Testis (tissue), 5 donors: ENCODE measurements at places on chromosomes 6 and 20. TPM values are rescaled to one million over a fixed set of nuclear protein-coding genes. Genes with fewer than 3 reads are reported as not detected.
A peak's percentile ranks its signal among the peaks of the same experiment; 100 is the strongest.

DNA sequence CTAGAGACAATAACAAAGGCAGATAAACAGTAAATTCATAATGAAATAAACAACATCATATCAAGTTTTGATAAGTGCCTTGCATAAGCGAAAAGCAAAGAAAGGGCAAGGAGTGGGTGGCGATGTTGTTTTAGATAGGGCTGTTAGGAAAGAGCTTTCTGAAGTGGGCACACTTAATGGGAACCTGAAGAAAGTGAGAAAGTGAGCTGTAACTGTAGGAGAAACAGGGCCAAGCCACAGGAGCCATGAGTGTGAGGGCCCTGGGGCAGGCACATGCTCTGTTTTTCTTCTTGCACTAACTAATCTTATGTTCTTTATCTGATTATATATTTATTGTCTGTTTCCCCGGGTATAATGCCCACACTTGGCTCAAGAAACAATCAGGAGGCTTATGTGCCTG lies 193.4 kb upstream of the SUPT3H start:
- H3K36me3 ChIP-seq, result no peaks in the 10 kb centered on the region
- H3K4me1 ChIP-seq, result no peaks in the 10 kb centered on the region

GRCh38 chr20:13670160-13670559 lies 31.4 kb upstream of the TASP1 start:
- no peak overlapping the region for H3K27ac ChIP-seq
- H3K36me3 ChIP-seq, result no peaks in the 10 kb centered on the region
- DNase-seq, result no peak
- no peaks in the 10 kb centered on the region for H3K4me1 ChIP-seq
- no peak overlapping the region for H3K4me3 ChIP-seq

DNA sequence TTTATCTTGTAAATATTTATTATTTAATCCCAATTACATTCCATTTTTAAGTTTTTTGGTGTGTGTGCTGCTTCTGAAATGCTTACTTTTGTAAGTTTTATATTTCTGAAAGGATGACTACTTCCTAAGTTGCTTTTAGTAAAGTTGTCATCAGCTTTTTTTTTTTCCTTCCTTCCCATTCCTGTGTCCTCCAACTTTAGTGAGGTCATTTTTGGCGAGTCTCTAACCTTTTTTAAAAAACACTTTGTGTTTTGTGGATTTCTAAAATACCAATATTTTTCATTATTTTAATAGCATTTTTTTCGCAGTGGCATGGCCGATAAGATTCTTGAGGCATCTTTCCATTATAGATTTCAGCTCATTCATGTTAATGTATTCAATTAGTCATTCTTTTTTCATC lies 30.9 kb downstream of the FIG4 start:
- no peaks in the 10 kb centered on the region for H3K4me1 ChIP-seq
- no peaks in the 10 kb centered on the region for H3K27me3 ChIP-seq
- no peaks in the 10 kb centered on the region for H3K36me3 ChIP-seq
- no peak overlapping the region for H3K4me3 ChIP-seq

The PLA2G7 gene
- total RNA-seq, result 0.74 TPM

The HAO1 gene
- 0.16 TPM for total RNA-seq

The RHAG gene
- not detected for total RNA-seq

DNA sequence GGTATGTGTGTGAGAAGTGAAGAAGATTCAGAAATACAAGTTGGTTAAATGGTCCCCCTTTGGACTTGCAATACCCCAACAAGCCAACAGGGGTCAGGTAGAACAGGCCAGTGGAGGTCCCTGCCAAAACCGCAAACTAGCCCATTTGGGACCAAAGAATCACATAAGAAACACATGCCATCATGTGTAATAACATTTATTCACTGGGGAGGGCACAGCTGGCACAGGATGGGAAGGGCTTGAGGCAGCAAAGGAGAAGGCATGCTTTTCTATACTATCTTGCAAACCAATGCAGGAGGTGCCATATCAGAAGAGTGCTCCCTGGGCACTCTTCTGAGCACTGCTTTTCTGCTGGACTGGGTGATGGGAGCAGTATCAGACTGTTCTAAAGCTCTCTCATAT lies 116.1 kb upstream of the TRAF3IP2 start:
- H3K4me3 ChIP-seq, result no peak overlapping the region
- H3K27me3 ChIP-seq, result no peaks in the 10 kb centered on the region
- H3K36me3 ChIP-seq, result no peaks in the 10 kb centered on the region
- DNase-seq, result peak; percentile 36
- H3K27ac ChIP-seq, result no peak overlapping the region

The DEFB123 gene
- 654 TPM for total RNA-seq

DNA sequence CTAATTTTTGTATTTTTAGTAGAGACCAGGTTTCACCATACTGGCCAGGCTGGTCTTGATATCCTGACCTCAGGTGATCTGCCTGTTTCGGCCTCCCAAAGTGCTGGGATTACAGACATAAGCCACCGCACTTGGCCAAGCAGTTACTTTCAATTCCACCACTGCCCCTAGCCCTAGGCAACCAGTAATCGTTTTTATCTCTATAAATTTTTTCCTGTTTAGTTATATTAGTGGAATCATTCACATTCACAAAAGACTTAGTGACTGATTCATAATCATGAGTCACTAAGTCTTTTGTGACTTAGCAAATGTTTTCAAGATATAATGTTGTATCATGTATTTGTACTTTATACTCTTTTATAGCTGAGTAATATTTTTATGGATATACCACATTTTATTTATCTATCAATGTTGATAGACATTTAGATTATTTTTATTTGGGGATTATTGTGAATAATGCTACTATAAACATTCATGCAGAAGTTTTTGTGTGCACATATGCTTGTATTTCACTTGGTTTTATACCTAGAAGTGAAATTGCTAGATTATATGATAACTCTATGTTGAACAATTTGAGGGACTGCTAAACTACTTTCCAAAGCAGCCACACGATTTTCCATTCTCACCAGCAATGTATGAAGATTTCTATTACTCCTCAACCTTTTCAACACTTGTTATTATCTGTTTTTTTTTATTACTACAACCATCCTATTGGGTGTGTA lies 421.4 kb upstream of the ID4 start:
- H3K4me3 ChIP-seq, result no peak overlapping the region
- DNase-seq, result no peak
- H3K27me3 ChIP-seq, result no peaks in the 10 kb centered on the region
- no peaks in the 10 kb centered on the region for H3K4me1 ChIP-seq
- no peak overlapping the region for H3K27ac ChIP-seq

The HSPA1L gene
- total RNA-seq, result 87.9 TPM

The NKX2-2 gene
- not detected for total RNA-seq

The C6orf58 gene
- not detected for total RNA-seq

DNA sequence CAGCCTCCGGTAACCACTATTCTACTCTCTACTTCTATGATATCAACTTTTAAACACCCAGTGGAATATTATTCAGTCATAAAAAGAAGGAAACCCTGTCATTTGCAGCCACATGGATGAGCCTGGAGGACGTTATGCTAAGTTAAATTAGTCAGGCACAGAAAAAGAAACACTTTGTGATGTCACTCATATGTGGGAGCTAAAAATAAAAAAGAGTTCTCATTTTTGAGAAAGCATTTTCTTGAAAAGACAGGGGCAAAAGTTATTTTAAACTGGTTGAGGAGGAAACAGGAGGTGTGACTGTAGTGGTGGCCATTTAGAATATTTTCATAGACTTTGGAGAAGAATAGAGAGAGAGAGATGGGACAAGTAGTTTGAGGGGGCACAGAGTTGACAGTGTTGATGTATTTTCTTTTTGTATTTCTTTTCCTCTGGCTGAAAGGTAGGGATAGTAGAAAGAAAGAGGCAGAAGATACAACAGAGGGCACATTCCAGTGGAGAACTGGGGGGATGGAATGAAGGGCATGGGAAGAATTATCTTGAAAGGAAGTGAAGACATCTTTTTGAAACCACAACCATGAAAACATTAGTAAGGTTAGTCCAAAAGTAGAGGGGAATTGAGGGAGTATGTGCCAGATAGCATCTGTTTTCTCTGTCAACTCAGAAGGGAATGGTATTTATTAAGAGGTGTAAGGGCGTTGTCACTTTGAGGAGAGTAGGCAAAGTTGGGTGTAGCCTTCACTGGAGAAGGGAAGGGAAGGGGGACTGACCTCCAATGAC lies 181.3 kb upstream of the GMDS start:
- no peaks in the 10 kb centered on the region for H3K4me1 ChIP-seq
- no peak overlapping the region for H3K4me3 ChIP-seq
- no peaks in the 10 kb centered on the region for H3K36me3 ChIP-seq

DNA sequence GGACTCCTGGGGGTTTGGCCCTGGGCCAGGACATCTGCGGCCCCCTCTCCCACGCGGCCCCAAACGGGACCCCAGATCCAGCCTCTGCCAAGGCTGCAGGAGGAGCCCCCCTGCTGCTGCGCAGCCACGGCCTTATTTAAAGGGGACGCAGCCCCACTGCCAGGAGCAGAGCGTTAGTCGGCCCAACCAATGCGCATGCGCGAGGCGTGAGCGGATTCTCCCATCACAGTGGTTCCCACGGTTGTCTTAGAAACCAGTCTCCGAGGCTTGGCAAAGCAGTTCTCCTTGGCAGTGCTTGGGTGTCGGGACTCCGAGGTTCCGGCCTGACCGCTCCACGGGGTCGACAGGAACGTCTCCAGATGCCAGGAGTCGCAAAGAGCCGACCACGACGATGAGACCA lies 288.3 kb upstream of the ZNF337 start:
- H3K36me3 ChIP-seq, result no peaks in the 10 kb centered on the region
- H3K27me3 ChIP-seq, result no peaks in the 10 kb centered on the region
- H3K4me1 ChIP-seq, result no peaks in the 10 kb centered on the region
- H3K4me3 ChIP-seq, result peak overlapping the region; percentile 32
- DNase-seq, result peak; percentile 69

The UBR2 gene
- total RNA-seq, result 25.8 TPM

DNA sequence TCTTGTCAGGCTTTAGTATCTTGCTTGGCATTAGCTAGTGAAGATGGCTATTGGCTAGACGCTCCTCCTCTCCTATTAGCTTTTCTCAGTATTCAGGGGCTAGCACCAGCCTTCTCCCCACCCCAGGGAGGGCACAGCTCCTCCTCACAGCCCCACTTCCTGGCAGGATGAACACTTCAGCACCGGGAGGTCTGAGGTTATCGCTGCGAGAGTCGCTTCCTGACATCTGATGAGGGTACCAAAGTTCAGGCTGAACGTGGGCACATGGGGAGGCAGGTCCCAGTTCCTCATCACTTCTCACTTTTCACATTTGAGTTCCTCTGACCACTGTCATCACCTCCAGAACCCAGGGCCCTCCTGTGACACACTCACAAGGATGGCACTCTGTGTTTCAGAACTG lies 66.6 kb downstream of the LAMA4 start:
- H3K36me3 ChIP-seq, result no peaks in the 10 kb centered on the region
- H3K27ac ChIP-seq, result no peak overlapping the region
- no peak for DNase-seq
- no peaks in the 10 kb centered on the region for H3K27me3 ChIP-seq

The LGSN gene
- total RNA-seq, result 0.62 TPM

DNA sequence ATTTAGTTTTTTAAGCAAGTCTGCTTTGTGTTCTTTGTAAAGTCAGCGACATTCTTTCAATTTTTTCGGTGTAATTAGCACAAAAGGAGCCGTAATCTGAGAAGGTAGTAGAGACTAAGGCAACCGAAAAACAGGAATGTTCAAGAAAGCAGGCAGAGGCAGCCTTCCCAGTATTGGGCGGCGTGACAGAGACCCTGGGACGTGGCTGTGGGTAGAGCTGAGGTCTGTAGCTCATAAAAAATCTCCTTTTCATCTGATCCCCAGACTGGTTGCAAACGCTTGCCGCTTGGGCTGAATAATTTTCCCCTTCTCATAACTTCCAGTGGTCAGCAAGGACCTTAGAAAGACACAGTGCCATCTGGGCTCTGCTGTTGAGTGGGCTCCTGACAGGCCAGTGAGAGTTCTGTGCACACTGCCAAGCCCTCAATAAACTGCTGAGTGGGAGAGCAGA lies 30.8 kb downstream of the GNAS start:
- no peak for DNase-seq
- no peaks in the 10 kb centered on the region for H3K4me1 ChIP-seq
- H3K27me3 ChIP-seq, result no peaks in the 10 kb centered on the region

DNA sequence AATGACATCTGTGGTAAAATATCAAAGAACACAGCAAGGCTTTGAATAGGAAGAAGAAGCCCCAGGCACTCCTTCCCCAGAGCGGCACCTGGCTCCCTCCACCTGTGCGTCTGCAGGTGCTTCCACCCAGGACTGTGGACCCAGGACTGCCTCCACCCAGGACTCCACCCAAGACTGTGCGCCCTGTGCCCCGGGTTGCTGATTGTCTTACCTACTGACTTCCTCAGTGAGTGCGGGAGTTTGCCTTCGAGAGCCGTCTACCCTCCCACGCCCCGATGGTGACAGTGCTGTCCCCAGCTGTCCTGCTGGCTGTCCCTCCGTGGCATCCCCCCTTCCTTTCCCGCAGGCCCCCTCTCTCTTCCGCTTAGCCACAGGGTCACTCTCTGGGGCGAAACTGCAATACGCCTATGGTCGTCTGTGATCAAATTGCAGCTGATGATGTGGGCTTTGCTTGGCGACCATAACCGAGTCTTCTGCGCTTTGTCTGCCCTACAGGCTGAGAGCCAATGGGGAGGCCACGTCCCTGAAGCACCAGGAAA lies 52.1 kb downstream of the IRF4 start:
- no peaks in the 10 kb centered on the region for H3K4me1 ChIP-seq
- DNase-seq, result no peak
- H3K27ac ChIP-seq, result no peak overlapping the region
- no peaks in the 10 kb centered on the region for H3K27me3 ChIP-seq

The PRICKLE4 gene
- 1.9 TPM for total RNA-seq

DNA sequence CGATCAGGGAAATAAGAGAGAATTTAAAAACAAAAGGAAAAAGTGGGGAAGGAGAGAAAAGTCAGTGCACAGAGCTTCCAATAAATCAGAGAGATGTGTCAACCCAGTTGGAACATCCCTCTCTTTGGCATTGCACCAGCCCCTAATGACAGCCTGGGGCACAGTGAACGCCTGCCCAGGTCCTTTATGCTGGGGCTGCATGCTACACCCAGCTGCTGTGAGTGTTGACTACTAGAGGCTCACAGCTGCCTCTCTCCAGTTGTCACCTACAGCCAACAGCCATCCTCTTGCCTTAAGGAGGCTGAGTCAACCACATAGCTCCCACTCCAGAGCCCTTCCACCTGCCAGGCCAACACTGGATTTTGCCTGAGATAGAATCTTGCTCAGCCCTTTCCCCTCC lies 19.0 kb downstream of the OR2H2 start:
- no peak overlapping the region for H3K4me3 ChIP-seq
- DNase-seq, result no peak
- no peaks in the 10 kb centered on the region for H3K4me1 ChIP-seq

The BMP7 gene
- 2.4 TPM for total RNA-seq

- H3K27ac ChIP-seq, result peak overlapping the region; percentile 82
- H3K4me3 ChIP-seq, result peak overlapping the region; percentile 78
- peaks cover 7% of the 10 kb centered on the region for H3K4me1 ChIP-seq
- no peaks in the 10 kb centered on the region for H3K27me3 ChIP-seq
- peak; percentile 41 for DNase-seq
These were observed 1.5 kb downstream of the ID4 start for GRCh38 chr6:19838442-19839236.

The PRDM13 gene
- 0.68 TPM for total RNA-seq
